ENCODE measurements at places on chromosomes 5 and 9. TPM values are rescaled to one million over a fixed set of nuclear protein-coding genes. Genes with fewer than 3 reads are reported as not detected.

SPINK6 gene
- not detected for total RNA-seq

AFAP1L1 gene
- total RNA-seq = 19.6 TPM

DOCK8 gene
- total RNA-seq = 1.9 TPM

PDE6A gene
- not detected for total RNA-seq

CHSY3 gene
- 1.7 TPM for total RNA-seq

DNA sequence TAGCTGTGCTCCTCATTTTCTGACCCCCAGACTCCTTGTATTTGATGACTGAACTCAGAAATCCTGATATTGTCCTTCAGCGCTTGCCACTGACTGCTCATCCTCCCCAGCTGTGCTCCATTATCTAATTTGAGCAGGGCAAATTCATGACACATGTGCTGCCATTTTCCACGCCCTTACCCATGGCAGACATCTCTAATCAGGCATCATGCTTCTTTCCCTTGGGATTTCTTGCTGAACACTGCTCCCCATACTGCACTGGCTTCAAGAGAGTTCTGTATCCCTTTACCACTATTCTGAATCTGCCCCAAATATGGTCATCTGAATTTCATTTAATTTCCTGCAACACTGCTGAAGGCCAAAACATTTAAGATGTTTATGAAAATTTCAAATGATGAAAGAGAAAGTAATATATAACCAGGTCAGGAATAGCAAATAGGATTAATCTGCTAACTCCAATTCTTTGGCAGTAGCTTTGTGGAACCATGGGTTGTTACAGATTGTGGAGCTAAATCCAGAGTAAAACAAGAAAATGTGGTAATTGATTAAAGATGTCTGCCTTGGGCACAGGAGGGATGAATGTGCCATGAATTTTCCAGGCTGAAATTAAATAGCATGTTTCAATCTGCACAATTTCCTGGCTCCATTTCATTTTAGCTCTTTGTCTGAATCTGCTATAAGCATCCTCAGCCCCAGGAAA lies 93.6 kb downstream of the CYFIP2 start:
- DNase-seq = no peak

- no peak for DNase-seq
These were observed 66.1 kb downstream of the HAPLN1 start for GRCh38 chr5:83654427-83654994.

- DNase-seq = no peak
These were observed 19.2 kb upstream of the EXOC3 start for GRCh38 chr5:423626-424261.
